ENCODE measurements at places on chromosomes 1 and 21.
A peak's percentile ranks its signal among the peaks of the same experiment; 100 is the strongest.

- no peak for DNase-seq
These were observed 6.4 kb downstream of the AXDND1 start for GRCh38 chr1:179372160-179372559.

DNA sequence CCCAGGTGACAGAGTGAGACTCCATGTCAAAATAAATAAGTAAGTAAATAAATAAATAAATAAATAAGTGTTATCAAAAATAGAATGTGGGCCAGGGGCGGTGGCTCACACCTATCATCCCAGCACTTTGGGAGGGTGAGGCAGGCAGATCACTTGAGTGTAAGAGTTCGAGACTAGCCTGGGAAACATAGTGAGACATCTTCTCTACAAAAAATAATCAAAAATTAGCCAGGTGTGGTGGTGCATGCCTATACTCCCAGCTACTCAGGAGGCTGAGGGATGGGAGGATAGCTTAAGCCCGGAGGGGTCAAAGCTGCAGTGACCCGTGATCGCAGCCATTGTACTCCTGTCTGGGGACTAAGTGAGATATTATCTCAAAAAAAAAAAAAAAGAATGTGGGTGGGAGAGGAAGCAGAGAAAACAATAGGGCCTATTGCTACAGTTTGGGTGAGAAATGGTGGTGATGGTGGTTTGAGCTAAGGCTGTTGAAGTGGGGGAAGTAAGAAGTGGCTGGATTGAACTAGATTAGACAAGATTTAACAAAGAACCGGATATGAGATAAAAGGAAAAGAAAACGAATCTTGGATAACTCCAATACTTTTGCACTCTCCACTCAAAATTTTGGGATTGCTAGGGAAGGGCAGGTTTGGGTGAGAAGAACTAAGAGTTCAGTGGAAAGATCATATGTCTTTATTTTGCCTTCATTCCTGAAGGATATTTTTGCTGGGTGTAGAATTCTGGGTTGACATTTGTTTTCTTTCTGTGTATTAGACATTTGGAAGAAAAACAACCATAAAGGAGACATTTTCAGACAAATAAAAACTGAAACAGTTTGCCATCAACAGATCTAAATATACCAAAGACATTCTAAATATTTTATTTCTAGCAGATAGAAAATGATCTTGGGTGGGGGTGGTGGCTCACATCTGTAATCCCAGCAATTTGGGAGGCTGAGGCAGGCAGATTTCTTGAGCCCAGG, 57.1 kb upstream of the SPOCD1 start:
- DNase-seq, result no peak

DNA sequence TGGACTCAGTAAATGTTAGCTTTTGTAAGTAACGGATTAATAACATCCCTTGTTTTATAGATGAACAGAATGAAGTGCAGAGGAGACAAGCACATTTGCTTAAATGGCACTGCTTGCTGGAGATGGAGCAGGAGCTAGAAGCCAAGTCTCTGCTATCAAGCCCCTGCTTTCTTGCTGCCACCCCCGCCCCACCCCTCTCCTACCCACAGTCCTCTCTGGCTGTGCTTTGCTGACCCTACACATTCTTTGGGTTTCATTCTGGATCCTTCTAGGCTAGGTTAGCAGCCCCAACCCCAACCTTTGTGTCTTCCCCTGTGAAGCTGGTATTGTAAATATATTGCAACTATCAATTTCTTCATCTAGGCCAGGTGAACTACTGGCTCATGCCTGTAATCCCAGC, 77.5 kb upstream of the CAPZB start:
- DNase-seq, result no peak

DNA sequence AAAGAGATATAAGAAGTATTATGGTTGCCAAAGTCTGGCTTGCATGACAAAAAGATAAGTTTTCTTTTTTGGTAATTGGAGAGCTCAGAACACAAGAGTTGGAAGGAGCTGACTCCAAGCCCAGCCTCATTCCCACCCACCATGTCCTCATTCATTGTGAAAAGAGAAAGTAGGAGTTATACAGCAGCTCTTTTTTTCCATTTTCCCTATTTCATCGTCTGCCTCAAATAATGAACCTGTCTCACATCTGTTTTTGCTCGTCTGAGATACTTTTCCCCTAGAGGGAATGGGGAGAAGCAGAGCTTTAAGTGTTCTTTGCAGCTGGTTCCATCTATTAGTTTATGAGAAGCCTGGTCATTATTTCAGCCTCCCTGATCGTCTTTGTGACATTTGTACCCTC, 34.7 kb downstream of the AGT start:
- no peak for DNase-seq

GRCh38 chr1:183215076-183215720, 29.1 kb downstream of the LAMC2 start:
- DNase-seq, result no peak

- no peak for DNase-seq
These were observed 302.7 kb downstream of the SIPA1L2 start for GRCh38 chr1:232327269-232327668.

DNA sequence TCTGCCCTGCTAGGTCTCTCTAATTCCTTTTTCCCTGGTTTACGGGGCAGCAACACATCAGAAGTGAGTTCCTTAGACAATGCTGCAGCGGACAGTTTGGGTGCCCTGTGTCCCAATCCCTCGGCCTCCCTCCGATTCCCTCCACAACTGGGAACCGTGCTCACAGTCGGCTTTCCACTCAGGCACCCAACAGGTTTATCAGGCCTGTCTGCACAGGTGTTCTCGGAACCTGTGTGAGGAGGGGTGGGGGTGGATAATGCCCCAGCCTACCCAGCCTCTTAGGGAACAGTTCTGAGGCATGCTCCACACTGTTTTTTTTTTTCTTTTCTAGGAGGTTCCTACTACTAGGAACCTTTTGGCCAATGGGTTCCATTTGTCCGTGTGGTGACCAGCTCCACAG, 131.2 kb downstream of the DISC1 start:
- no peak for DNase-seq

DNA sequence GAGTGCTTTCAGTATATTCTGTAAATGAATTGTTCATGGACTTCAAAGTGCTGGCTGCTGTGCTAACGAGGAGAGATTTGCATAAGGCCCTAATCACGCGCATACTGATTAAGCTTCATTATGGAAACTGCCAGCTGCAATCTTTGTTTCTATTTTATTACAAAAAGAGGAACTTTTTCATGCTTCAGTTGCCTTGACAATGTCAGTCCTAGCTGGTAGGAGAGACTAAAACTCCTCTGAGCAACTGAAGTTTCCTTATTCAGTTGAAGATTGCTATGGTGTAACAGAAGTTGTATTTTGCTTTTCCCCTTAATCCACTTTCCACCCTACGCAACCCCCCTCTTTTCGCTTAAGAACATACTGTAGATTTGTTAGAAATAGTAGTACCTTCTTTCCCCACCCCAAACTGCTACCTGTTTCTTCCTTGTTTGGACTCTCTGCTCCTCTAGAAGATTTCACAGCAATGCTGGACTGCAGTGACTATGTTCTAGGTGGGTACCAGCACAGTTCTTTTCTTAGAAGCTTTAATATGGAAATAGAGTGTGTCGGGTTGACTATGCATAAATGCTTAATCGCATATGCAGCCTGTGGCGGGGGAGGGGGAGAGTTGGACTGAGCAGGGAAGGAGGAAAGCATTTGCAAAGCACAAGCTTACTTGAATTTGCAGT, 108.3 kb downstream of the POU2F1 start:
- DNase-seq, result no peak

DNA sequence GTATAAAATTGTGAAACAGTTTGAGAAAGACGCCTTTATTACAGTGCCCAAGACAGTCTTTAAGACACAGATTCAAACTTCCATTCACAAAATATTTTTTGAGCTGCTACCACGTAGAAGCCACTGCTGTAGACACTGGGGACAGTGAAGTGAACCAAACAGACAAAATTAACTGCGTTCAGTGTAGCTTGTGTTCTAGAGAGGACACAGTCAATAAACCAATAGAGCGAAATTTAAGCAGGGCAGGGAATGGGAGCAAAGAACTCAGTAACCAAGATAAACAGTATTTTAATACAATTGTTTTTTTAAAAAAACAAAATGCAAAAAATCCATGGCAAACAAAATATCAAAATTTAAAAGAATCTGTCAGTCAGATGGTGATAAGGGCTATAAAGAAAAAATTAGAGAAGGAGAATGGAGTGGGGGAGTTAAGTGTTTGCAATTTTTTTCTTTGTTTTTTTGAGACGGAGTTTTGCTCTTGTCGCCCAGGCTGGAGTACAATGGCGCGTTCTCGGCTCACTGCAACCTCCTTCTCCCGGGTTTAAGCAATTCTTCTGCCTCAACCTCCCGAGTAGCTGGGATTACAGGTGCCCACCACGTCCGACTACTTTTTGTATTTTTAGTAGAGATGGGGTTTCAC, 719 bp upstream of the PARS2 start:
- no peak for DNase-seq

DNA sequence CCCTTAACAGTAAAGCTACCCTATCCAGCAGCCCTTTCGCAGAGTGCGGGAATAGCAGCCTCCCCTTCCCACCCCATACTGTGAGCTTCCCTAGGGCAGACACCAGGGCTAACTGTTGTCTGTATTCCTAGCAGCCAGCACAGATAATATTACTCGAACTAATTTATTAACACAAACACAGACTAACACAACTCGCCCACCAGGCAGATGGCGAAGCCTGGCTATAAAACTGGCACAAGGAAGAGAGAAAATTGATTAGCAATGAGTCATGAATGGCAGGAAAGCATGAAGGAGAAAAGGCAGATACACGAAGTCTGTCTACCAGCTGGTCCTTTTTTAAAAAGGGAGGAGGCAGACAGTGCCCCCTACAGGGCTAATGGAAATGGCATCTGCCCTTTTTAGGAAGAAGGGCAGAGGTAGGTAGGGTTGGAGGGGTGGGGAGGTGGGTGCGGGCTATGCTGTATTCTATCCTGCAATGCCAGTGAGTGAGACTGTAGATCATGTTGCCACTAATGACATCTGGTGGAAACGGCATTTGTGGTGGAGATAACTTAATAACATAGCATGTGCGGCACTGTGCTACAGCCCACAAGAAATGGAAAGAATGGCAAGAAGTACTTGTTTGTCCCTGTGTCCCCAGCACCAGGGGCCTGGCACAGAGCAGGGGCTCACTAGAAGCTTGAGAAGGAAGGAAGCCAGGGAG, 30.6 kb upstream of the CTPS1 start:
- peak; percentile 59 for DNase-seq

DNA sequence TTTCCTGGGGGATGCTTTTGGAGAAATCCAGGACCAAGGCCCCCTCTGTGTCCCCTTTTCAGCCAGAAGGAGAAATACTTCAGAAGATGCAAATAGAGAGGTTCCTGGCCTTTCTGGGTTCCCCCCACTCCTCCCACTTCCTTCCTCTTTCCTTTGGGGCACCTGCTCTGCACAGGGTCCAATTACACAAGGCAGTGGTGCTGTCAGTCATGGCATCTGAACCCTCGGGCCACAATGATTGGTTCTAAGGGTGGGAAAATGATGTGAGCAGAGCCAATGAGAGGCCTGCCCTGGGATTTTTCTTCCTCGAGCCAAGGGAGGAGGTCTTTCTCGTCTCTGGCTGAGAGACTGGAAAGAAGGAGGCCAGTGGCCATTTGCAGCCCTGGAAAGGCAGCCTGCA, 282.2 kb downstream of the NPHP4 start:
- DNase-seq, result no peak

GRCh38 chr21:14917762-14918161, 147.0 kb downstream of the NRIP1 start:
- no peak for DNase-seq

- no peak for DNase-seq
These were observed 75.8 kb downstream of the FOXJ3 start for GRCh38 chr1:42259059-42259738.

- DNase-seq, result no peak
These were observed 18.7 kb upstream of the RERE start for GRCh38 chr1:8835941-8836643.

GRCh38 chr1:115874904-115875303, 34.0 kb upstream of the NHLH2 start:
- no peak for DNase-seq

- DNase-seq, result no peak
These were observed 17.4 kb upstream of the ARHGEF10L start for GRCh38 chr1:17521946-17522612.

DNA sequence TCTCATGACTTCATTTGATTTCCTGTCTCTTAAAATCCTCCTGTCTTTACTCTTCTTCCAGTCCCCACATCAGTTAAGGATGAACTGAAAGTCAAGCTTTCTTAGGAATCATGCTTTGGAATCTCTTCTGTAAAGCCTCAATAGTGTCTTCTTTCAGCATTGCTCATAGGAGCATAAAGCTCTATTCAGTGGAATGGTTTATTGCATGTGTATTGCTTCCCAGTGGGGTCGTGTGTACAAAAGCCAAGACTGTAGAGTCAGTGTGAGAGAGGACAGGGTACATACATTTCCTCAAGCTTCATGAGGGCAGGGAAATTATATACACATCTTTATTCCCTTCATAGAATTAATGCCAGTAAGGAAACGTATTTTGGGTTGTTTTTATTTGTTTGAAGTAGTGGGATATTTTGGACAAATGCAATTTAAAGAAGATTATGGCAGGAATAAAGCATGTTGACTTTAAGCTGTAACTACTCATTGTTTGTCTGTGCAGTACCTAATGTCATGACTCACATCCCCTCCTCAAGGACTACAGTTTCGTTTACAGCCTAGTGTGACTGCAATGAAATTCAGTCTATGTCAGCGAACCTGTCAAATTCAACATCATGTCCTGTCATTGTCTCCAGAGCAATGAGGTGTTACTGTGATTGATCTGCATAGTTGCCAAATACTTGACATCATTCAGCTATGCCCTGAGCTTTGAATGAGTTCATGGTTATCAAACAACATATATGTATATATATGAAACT, 2164.2 kb downstream of the NCAM2 start:
- DNase-seq, result no peak

GRCh38 chr1:242120432-242120831, 121.5 kb upstream of the MAP1LC3C start:
- DNase-seq, result no peak

- DNase-seq, result no peak
These were observed 13.4 kb downstream of the IBA57 start for GRCh38 chr1:228178737-228179684.

DNA sequence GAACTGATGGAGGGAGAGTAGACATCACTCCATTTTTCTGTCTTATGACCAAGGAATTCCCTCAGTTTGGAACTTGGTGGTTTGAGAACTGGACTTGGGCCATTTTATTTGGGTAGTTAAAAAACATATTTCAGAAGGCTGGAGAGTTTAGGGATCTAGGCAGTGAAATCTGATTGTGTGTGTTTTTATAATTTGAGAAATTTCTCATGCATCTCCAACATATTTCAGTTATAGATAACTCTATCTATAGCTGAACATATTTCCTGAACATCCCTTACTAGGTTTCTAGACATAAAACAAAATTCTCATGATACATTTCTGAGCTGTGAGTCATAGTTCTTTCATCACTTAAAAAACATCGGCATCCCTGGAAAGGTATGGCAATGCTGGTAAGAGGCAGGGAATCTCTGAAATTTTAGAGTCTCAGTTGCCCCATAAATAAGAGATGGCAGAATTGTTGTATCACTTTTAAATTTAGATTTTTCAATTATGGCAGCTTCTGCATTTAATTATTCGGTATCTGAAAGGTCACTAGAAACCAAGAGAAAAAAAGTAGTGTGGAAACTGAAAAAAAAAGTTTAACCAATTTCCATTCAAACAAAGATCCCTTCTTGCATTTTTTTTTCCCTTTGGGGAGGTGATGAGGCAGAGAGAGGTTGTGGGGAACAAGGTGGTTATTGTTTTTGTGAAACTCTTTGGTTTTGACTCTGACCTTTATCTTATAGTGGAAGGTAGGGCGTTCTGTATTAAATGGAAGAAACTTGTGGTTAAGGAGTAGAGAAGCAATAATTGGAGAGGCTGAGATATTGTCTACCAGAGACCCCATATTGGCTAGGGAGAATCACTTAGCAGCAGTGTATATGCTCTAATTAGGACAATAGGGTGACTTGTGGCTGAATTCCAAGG, 102.9 kb downstream of the FASLG start:
- no peak for DNase-seq

GRCh38 chr1:44832056-44832705, 10.9 kb downstream of the PTCH2 start:
- no peak for DNase-seq

Data from stimulated activated CD4-positive, alpha-beta T cell treated with anti-CD3 and anti-CD28 coated beads, Interleukin-15, amount 100 ng/mL, for 48 hours (primary cell).